CD4-positive, alpha-beta T cell treated with Interleukin-6 for 4 hours (primary cell): ENCODE measurements at places on chromosomes 6 and 20.

- DNase-seq: no peak
Observed at GRCh38 chr6:128367437-128367836, 153.0 kb downstream of the PTPRK start.

DNA sequence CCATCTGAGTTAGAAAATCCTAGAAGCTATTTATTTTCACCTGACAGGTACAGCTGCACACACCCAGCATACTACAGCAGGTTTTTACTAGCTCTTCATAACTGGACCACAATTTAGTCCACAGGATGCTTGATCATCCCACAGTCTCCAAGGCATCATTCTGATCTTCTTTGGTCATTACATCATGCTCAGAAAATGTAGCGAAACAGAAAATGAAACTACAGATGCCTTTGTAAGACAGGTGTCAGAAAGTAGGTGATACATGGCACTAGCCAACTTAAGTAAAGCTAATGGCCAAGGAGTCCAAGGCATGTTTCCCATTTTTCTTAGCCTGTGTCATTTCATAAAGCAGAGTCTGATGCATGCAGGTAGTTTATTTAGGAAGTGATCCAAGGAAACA lies 102.3 kb downstream of the HTR1B start:
- DNase-seq: no peak

GRCh38 chr20:32018269-32019155 lies 8.3 kb downstream of the CCM2L start:
- DNase-seq: peak; percentile 59

DNA sequence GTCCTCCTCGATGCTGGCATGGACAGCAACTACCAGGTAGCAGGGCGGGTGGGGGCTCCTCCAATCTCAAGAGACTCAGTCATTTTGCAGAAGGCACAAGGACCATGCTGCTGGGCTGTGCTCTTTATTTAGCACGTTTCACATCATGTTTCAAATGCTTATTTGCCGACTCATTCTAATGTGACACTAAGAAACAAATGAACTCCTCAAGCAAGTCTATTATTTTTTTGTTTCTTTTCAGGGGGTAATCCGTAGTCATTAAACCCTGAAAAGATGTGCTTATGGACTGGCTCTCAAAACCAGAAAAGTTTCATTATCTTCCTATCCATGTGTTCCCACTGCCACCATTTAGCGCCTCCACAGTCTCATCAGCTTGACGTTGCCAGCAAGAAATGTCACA lies 92.9 kb downstream of the ANKS1A start:
- DNase-seq: no peak

- DNase-seq: no peak
Observed at GRCh38 chr6:169824848-169825557, 73.6 kb downstream of the ERMARD start.

DNA sequence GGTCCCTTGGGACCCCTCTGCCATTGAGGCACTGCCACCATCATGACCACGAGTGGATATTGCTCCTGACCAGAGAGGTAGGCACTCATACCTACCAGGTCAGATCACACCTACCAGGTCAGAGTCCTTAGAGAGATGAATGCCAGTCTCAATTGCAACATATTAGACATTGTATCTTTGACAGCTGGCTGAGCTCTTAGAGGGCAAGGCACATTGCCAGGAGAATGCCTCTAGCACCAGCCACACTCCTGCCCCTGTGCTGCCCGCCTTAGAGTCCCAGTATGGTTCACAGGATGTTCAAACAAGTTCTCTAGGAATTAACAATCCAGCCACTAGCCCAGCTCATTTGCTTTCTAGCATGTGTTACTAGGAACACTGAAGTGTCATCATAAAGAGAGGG lies 65.9 kb downstream of the TMEM244 start:
- DNase-seq: no peak

- DNase-seq: no peak
Observed at GRCh38 chr6:155077331-155077730, 82.2 kb downstream of the TIAM2 start.

DNA sequence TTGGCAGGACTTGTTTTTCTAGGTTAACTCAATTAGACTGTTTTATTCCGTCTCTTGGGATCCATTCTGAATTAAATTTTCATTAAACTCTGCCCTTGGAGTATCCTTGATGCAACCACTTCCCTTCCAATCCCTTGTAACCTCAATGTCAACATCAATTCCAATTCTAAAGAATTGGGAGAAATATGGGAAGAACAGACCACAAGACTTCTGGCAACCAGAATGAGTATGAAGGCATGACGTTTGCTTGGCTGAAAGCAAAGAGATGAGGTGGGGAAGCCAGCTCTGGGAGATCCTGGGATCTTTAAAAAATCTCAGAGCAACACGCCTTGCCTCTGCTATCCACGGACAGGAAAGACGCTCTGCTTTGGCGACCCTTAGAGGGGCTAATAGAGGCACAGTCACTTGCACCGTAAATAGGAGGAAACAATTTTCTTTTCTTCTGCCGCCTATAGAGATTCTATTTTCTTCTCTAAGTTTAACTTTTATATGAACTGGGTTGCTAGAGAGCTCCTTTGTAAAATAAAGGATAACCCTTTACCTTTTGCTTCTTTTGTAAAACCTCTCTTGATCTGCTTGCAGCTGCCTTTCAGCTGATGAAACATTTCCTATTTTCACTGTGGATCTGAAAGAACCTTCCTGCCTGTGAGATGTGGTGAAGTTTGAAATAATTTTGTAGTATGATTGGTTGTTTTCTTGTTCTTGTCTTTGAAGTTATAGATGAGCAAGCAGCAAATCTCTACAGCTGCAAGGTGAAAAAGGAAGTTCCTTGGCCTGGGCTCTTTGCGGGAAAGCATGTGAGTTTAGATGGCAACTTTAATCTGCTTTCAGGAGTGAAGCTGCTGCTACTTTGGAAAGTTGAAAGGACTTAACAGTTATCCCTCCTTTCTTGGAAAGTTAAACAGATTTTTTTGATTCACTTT lies at the start of gene ASIP:
TSS of gene ASIP (plus strand) at position 731 of the 923 bp plus-strand sequence. CDS start 18,952 bp downstream, outside the sequence.
- DNase-seq: peak; percentile 28

- DNase-seq: no peak
Observed at GRCh38 chr6:167760979-167761793, 65.5 kb upstream of the AFDN start.

DNA sequence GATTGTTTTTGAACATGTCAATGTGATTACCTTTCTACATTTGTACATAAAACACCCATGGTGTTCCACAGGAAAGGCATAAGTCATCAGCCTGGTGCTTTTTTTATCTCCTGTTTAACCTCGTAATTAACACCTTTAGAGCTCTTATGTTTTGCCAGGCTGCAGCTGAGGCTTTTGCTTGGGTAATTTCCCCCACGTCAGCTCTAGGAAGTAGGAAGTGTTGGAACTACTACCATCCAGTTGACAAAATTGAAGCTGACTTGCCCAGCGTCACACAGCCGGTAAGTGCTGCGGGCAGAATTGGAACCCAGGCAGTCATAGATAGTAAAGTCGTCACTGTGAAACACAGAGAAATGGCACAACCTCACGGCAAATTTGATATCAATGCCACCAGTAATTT lies 86.6 kb upstream of the BMP2 start:
- no peak for DNase-seq

DNA sequence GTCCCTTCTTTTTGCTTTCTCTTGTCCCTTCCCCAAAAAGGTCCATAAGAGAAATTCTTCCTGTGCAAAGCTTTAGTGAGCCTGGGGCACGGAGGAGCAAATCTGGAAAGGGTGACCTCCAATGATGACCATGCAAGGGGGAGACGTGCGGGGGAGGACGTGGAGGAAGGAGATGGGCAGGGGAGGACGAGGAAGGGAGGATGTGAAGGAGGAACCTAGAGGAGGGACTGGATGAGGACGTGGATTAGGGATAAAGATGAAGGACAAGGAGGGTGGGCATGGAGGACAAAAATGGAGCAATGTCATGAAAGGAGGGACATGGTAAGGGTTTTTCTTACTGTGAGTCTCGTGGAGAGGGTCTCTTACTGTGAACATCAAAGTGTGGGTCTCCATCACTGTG lies 139.5 kb downstream of the ERMARD start:
- DNase-seq: no peak

GRCh38 chr6:71079677-71080076 lies 122.8 kb upstream of the B3GAT2 start:
- no peak for DNase-seq

DNA sequence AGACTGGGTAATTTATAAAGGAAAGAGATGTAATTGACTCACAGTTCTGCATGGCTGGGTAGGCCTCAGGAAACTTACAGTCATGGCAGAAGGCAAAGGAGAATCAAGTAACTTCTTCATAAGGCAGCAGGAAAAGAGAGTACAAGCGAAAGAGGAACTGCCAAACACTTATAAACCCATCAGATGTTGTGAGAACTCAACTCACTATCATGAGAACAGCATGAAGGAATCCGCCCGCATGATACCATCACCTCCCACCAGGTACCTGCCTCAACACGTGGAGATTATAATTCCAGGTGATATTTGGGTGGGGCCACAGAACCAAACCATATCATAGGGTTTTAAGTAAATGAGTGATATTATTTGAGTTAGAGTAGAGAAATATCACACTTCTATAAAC lies 189.3 kb downstream of the TSHZ2 start:
- DNase-seq: no peak

- DNase-seq: no peak
Observed at GRCh38 chr6:12483712-12484111, 193.6 kb downstream of the EDN1 start.

GRCh38 chr20:49891476-49892110 lies 23.7 kb downstream of the SPATA2 start:
- no peak for DNase-seq

GRCh38 chr6:30547454-30547853 lies 8.8 kb downstream of the GNL1 start:
- no peak for DNase-seq

DNA sequence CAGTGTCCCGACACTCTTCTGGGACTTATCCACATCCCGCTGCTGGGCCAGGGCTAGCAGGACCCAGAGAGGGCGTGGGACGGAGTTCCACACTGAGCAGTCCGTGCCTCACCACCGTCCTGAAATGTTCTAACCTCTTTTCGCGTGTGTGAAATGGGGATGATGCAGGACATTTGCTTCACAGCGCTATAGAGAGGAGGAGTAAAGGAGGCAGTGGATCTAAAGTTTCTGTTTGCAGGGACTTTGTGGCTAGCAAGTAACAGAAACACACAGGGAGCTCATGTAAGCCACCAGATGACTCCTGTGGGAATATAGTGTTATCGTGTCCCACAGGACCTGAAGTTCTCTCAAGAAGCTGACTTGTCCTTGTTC lies 634 bp downstream of the ITPA start:
- no peak for DNase-seq

DNA sequence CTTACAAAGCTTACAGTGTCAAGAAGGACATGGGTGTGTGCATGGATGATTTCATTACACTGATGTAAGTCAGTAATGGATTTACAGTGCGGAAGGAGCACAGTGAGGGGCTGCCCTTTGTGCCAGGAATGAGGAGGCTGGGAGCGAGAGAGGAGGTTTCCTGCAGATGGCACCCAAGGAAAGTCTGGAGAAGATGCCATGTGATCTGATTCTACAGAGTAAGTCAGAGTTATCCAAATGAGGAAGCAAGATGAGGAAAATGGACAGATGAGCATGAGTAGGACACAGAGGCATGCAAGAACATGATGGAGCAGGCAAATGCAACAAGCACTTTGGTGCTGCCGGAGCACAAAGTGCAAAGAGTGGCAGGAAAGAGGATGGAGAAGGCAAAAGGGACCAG lies 29.7 kb downstream of the MAP7 start:
- DNase-seq: no peak

- no peak for DNase-seq
Observed at GRCh38 chr6:140976806-140977205, 1155.9 kb upstream of the GJE1 start.

GRCh38 chr20:2149507-2149906 lies 47.9 kb downstream of the STK35 start:
- no peak for DNase-seq

GRCh38 chr20:50317116-50317515 lies 126.5 kb downstream of the CEBPB start:
- DNase-seq: no peak

DNA sequence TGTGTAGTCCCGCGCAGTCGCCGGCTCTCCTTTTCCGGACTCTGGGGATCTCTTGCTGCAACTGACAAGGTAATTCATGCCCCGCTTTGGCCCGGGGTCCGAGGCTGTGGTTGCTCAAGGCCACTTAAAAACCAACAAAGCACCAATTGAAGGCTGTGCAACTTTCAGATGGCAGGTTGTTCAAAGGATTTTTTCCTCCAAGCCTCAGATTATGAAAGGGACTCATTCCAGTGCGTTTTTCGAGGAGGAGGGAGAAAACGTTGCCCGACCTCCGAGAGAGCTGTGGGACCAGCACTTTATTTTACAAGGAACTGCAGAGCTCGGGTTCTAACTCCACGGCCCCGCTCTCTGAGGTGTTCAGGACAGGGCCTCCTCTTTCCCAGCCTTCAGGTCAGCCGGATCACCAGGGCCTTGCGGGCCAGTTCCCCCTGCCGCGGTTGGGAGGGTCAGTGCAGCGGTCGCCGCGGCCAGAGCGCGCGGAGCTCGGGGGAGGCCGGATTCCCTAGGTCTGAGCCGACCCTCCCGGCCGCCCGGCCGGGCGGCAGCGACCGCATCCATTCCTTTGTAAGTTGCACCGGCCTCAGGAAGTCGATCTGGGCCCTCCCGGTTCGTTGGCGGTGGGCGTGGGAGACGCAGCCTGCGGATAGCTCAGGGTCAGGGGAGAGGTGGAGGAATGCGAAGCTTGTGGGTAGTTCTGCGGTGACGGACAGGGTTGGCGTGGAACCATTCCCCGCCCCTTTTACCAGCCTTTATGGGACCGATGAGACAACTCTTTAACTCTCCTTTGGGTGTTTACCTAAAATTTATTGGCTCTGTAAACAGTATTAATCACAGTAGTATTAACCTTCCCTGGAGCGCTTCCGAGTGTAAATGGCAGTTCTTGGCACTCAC lies 1.6 kb downstream of the UTRN start:
- DNase-seq: peak; percentile 35

- DNase-seq: no peak
Observed at GRCh38 chr6:145924600-145924999, 39.6 kb downstream of the SHPRH start.

DNA sequence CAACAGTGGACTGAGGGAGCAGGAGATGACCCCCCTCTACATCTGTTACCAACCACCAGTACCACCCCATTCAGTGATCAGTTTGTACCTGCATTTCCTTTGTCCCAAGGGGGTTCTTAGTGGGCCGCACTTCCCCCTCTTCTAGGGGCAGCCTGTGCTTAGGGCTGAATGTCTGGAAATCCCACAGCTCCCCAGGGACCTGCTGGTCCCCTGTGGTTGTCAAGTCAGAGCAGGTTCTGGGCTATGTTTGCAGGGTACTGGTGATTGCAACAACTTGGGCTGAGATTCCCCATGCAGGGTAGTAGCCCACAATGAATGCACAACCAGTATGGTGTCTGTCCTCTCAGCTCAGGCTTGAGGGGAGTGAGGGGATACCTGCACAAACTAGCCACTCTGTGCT lies 39.7 kb upstream of the COL10A1 start:
- no peak for DNase-seq

- no peak for DNase-seq
Observed at GRCh38 chr20:58911970-58912369, 59.5 kb downstream of the GNAS start.
